Neural crest cell (in vitro differentiated cells): ENCODE measurements at places on chromosomes 12 and 14. TPM values are rescaled to one million over a fixed set of nuclear protein-coding genes. Genes with fewer than 3 reads are reported as not detected.

Gene CLEC1A
- not detected in 2 replicates for total RNA-seq

Gene COX8C
- not detected in 2 replicates for total RNA-seq

Gene CISTR
- total RNA-seq: 0.61 TPM in 1 of 2 replicates, not detected in the other

Gene BCL11B
- 0.28 and 0.32 TPM in 2 replicates for total RNA-seq

Gene ACOT6
- total RNA-seq: not detected in 2 replicates

Gene YBX3
- 86.8 and 90.4 TPM in 2 replicates for total RNA-seq

Gene SERPINA9
- not detected in 2 replicates for total RNA-seq

Gene TMEM229B
- total RNA-seq: 5.2 and 5.9 TPM in 2 replicates

DNA sequence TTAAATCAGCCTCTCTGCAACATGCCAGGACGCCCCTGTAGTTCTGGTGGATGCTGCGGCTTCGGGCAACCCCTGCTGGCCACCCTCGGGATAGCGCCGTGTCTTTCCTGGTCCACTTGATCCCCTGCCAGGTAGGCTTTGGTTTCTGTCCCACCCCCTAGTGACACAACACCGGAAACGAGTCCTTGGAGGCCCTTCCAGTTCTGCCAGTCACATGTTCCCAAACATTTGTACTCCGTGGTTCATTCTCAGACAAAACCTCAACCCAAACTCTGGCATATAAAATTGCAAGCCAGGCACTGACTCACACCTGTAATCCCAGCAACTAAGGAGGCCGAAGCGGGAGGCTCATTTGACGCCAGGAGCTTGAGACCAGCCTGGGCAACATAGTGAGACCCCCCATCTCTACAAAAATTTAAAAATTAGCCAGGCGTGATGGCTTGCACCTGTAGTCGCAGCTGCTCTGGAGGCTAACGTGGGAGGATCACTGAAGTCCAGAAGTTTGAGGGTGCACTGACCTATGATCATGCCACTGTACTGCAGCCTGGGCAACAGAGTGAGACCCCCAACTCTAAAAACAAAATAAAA lies 37.0 kb downstream of the RASAL1 start:
- peak; percentile 70 for DNase-seq

DNA sequence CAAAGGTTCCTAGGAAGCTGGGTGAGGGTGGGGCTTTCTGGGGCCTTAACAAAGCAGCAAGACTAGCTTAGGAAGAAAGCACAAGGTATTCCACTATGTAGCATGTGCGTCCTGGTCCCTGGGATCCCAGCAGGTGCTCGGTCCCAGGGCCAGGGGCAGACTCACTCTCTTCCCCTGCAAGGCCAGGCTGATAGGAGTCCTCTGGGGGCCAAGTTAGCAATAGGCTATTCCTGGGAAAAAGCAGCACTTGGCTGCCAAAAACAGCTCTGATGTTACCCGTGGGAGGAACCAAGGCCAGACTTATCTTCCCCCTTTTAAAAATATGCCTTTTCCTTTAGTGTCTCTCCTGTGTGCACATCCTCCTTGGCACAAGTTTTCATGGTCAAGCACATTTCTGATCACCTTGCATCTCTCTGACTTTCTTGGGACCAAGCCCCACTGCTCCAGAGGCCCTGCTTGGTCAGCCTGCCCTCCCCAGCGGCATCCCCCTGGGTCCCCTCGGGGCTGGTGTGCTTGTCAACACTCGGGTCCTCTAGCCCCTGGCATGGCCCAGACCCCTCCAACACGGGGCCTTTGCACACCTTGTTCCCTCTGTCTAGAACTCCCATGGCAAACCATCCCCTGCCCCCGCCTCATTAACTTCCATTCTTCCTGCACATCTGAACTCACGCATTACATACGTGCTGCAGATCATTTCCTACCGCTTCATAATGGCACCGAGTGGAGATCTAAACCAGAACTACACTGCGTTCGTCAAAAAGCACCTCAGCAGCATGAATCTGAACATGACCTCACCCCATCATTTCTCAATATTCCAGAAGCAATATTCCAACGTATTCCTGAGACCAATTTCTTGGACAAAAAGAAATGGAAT lies 21.9 kb downstream of the CCDC92 start:
- DNase-seq: no peak

DNA sequence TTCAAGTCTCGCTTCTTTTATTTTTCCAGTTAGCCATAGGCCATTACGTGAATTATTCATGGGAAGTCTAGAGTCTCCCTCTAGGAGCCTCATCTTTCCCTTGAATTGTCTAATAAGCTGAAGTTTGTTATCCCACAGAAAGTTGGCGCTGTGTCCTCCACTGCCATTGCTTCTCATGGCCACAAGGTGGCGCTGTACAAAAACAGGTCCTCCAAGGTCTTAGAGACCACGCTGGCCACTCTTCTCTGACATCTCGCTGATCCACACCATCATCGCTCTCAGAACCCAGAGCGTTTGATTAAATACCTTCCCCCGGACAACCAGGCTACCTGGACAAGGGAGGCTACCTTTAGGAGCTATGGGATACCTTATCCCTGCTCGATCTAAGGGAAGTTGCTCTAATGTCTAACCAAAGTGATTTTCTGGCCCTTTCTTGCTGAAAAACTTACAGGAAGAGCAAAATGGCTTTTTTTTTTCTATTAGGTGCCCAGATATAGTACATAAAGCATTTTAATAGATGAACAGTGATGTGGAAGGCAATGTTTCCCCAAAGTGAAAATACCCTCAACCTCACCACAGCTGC lies 110.0 kb downstream of the CCDC60 start:
- DNase-seq: peak; percentile 54

- DNase-seq: peak; percentile 27
Measured at GRCh38 chr14:70317969-70318634, 41.4 kb downstream of the COX16 start.

GRCh38 chr12:124687174-124687902 lies 119.9 kb upstream of the NCOR2 start:
- DNase-seq: no peak

- DNase-seq: no peak
Measured at GRCh38 chr14:74638066-74638465, 26.0 kb upstream of the LTBP2 start.

- no peak for DNase-seq
Measured at GRCh38 chr12:130184404-130185090, 22.3 kb downstream of the FZD10 start.
